ENCODE measurements at places on chromosomes 2 and 18.

DNA sequence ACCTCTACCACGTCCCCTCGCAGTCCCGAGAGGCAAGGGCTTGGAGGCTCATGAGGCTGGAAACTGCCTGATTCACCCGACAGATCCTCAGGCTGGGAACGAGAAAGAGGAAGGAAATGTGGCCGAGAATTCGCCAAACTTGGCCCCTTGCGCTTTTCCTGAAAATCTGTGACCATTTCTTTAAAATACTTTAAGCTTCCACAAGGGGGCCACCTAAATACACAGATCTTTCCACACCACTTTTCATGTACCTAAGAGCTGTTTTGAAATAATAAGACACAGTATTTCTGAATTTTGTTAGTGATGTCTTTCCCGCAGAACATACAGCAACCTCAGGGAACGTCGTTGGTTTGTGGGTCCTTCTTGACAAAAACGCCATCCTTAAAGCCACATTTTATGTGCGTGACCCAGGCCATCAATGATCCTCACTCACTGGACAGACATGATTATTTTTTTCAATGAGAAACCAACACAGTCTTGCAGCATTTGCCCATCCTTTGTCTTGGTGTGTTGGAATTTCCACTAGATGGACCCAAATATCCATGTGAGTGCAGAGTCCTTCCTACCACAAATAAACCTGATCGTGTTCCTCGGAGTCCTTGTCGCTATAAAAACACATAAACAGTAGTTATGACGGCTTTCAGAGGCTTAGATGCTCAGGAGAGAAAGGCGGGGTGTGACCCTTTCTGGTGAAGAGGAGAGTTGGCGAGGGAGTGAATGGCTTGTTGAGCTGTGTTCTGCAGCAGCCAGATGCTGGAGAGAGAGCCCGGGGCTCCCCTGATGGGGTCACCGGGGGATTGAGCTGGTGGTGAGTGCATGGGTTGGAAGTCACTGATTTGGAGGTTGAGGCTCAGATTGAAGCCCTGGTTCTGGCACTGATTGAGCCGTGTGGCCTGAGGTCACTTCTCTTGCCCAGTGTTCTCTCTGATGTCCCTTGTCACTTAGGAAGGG is 25.0 kb downstream of the DCDC2C start:
- DNase-seq, result peak; percentile 62

- DNase-seq, result no peak
Measured at GRCh38 chr2:10760794-10761504, 39.5 kb downstream of the ATP6V1C2 start.

DNA sequence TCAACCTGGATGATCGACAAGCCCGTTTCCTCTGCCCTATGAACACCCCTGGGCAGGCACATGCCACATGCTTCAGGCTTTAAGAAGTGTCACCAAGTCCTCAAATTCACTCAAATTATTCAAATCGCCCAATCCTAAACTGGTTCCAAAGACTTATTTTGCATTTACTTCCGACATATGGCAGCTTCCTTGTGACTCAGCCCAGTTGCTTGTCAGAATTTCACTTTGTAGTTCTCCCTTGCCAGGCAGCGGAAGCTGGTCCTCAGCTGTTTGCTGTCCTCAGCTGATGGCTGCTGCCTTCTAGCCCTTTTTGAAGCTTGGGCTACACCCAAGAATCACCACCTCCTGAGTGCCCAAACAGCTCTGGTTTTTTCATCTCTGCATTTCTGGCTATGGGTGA is 105.4 kb upstream of the LMAN1 start:
- DNase-seq, result no peak

GRCh38 chr18:79542876-79543750 is 136.5 kb upstream of the CTDP1 start:
- DNase-seq, result no peak

DNA sequence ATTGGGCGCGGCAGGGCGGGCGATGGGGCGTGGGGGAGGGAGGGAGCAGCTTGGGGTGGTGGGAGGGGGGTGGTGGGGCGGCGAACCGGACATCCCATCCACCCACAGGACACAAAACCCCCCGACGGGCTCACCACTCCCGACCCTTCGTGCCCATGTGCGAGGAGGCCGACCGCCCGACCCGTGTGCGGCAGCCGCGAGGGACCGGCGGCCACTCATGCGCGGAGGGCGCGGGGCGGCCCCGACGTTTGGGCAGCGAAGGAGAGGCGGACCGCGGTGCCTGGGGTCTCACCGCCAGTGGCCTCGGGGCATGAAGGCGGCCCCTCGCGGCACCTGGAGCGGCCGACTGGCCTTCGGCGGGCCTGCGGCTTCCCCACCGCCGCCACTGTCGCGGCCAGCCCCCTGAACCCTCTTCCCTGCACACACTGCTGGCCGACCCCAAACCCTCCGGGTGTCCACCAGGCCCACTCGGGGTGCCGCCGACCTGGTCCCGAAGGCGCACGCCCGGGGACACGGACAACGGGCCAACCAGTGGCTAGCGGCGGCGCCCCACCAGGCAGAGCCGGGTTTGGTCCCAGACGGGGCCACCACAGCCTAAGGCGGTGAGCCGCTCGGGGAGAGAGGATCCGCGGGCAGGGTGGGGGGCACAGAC is 94.6 kb upstream of the ANKRD30BL start:
- no peak for DNase-seq

GRCh38 chr2:202643012-202643858 is 8.5 kb downstream of the FAM117B start:
- no peak for DNase-seq

- DNase-seq, result no peak
Measured at GRCh38 chr18:56235071-56235470, 403.3 kb downstream of the TXNL1 start.

- no peak for DNase-seq
Measured at GRCh38 chr18:41390309-41390708, 564.7 kb upstream of the PIK3C3 start.

DNA sequence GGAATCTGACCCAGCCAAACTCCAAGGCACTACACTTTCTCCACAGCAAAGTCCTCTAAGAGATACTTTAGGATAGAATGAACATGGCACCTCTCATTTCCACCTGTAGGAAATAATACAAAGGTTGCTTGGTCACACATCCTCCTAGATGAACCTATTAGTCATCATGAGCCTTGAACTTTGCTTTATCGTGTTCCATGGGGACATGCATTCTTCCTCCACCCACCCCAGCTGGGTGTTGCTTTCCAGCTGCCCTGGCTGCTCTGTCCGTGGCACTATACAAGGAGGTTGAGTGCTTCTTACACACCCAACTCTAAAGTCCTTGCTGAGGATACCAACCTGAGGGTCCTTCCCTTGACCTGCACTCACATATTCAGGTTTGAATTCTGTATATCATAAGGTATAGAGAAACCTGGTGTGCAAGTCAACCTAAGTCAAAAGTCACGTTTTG is 52.7 kb downstream of the SPRED2 start:
- no peak for DNase-seq

DNA sequence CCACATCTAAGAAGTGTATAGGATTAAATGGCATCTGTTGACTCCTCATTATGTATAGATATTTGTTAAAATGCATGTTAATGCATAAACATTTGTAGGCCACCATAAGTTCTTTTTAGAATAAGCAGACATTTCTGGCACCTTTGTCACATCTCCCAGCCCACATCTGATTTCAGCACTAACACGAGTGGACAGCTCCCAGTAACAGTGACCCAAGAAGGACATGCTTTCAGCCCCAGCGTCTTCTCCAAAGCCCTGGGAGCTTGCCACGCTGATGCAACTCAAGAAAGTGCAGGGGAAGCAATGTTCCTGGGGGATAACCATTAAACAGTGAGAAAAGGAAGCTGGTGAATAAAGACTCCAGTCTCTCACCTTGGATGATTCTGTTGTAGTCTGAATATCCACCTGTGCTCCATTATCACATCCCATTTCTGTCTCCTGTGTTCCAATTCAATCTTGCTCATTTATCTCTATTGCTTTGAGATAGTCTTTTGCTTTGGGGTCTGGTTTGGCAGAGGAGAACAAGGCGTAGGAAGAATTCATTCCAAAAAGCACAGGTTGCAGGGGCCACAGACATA is 182.6 kb upstream of the THSD7B start:
- DNase-seq, result peak; percentile 7

DNA sequence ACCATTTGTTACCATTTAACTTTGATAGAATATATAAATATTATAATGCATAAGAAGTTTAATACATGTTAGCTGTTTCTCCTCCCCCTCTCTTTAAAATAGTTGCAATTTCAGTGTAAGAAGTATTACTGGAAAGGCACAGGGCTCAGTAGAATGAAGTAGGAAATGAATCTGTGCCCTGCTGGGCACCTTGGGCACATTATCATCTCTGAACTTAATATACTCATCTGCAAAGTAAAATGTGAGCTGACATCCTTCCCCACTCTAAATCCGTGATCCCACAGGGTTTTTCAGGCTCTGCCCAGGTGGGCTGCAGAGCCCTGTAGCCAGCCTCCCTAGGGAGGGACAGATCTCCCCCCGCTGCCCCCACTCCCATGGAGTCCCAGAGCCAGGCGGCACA is 56.8 kb downstream of the DPP4 start:
- no peak for DNase-seq

DNA sequence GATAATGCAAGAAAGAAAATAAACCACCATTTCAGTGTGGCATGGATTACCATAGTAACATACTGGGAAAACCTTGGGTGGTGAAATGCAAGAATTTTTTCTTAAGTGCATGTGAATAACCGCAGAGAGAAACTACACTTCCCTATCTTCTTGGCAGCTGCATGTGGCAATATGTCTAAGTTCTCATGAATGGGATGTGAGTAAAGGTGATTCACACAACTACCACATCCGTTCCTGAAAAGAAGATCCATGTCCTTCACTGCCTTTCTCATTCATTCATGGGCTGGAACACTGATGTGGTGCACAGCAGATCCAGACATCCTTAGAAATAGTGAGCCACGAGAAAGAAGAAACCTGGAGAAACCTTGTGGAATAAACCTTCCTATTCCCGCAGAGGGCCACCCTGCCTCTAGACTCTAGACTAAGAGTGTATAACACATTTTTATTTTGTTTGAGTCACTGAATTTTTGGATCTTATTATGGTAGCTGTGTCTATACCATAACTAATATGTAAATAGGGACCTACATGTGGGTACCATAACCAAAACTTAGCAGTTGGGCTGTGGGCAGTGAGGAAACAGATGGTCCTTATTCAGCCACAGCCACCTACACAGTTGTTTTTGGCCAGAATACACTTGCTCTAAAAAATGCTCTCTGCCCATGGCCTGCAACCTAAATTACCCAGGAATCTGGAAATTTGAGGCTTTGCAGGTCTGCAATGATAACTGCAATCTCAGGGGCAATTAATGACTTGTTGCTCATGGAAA is 573.3 kb downstream of the LRP1B start:
- no peak for DNase-seq

- no peak for DNase-seq
Measured at GRCh38 chr2:239548451-239548871, 147.6 kb upstream of the HDAC4 start.

GRCh38 chr2:28484835-28485234 is 11.0 kb upstream of the PLB1 start:
- no peak for DNase-seq

- DNase-seq, result no peak
Measured at GRCh38 chr2:21249367-21249766, 125.6 kb downstream of the TDRD15 start.

GRCh38 chr2:22055784-22056620 is 932.2 kb downstream of the TDRD15 start:
- no peak for DNase-seq

DNA sequence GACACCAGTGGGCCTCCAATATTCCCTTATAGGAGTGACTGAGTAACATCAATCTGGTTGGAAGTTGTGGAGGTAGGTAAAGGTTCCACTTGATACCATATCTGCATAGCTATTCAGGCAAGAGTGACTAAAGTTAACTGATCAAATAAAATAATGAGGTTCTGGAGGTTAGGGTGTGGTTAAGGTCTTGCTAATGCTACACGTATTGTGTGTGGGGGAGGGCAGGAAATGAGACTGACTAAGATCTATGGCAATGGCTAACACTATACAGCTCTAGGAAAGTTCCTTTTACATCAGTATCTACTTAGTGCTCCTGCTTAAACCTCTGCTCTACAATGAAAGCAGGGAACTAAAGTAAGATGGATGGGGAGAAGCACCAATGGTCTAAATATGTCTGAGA is 149.1 kb upstream of the MGAT5 start:
- DNase-seq, result no peak

DNA sequence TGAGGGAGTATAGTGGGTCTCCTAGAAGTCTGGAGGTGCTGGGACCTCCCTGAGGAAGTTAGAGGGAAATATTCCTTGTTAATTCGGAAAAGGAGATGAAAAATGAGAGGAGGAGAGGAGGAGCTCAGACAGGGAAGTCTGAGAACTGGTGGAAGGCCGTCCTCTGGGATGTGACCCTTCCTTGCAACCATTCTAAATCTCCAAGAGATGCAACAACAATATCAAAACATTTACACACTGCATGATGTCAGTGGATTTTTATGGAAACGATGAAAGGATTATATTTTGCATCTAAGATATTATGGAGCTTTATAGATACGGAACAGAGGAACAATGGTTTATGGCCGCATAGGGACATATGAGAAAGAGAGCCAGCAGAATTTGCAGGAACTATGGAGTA is 49.8 kb upstream of the COBLL1 start:
- DNase-seq, result no peak

- no peak for DNase-seq
Measured at GRCh38 chr2:231680992-231681852, 27.1 kb upstream of the PTMA start.

DNA sequence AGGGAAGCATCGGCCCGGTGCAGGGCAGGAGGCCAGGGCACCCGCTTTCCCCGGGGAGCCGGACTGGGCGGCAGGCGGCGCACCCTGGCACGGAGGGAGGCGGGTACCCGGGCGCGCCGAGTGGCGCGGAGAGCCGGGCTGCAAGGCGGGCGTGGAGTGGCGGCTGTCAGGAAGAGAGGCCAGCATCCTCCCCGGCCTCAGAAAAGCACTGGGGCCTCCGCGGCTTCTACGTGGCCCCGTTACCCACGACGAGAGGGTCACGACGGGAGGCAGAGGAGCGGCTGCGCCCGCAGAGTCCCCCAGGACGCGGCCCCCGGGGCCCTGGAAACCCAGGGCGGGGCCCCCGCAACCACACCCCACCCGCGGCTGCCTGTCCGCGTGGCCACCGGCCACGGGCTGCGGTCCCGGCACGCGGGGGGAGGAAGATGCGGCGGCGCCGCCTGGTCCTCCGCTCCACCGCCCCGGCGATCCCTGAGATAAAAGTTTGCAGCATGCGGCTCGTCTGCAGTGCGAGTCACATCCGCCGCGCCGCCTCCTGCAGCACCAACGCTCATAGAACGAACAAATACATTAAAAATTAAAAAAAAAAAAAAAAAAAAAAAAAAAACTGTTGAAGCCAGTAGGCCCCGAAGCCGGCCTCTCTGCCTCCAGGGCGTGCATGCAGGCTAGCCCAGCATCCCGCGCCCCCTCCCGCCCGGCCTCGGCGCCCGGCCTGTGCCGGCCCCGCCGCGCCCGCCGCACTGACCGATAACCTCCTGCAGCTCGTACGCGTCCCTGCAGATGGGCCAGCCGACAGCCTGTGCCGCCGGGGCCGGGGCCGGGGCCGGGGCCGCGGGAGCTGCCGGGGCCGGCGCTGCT is 683 bp downstream of the STK39 start:
- no peak for DNase-seq

GRCh38 chr2:238796223-238796885 is 51.5 kb upstream of the TWIST2 start:
- DNase-seq, result no peak

- DNase-seq, result peak; percentile 54
Measured at GRCh38 chr18:35580701-35581539, 620 bp upstream of the GALNT1 start.

- DNase-seq, result peak; percentile 84
Measured at GRCh38 chr2:160970052-160970965, 189.9 kb upstream of the TANK start.

GRCh38 chr2:66697366-66697765 is 262.4 kb downstream of the MEIS1 start:
- DNase-seq, result no peak

All from left renal cortex interstitium (tissue), 4 donors.